ENCODE measurements at places on chromosomes 1 and 21.

GRCh38 chr1:30708361-30708728, 15.0 kb downstream of the MATN1 start:
- DNase-seq, result no peak

DNA sequence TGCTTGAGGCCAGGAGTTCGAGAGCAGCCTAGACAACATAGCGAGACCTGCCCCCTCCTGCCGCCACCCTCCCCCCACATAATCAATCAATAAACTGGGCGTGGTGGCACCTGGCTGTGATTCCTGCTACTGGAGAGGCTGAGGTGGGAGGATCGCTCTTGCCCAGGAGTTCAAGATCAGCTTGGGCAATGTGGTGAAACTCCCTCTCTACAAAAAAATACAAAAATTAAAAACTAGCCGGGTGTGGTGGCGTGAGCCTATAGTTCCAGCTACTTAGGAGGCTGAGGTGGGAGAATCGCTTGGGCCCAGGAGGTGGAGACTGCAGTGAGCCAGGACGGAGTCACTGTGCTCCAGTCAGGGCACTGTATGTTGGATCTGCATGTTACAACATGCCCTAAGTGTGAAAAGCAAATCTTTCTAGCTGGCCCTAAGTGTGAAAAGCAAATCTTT, 7.0 kb upstream of the MDM4 start:
- no peak for DNase-seq

GRCh38 chr1:42935313-42935895, 23.3 kb downstream of the SLC2A1 start:
- DNase-seq, result no peak

DNA sequence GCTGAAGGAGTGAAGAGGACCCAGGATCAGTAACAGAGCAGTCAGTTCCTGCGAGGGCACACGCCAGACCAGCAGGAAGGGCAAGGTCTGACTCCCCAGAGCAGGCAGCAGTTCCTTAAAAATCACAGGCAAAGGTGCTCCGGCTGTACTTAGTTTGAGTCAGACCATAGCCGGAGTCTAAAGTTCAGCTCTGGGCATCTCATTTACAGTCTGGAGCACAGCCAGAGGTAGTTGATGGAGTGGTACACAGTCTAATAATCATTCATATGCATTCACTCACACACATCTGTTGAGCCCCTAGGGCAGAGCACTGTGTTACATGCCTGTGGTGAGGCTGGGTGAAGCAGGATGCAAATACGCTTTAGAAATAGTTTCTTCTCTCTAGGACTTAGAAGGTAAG, 7.3 kb upstream of the AMIGO1 start:
- DNase-seq, result no peak

DNA sequence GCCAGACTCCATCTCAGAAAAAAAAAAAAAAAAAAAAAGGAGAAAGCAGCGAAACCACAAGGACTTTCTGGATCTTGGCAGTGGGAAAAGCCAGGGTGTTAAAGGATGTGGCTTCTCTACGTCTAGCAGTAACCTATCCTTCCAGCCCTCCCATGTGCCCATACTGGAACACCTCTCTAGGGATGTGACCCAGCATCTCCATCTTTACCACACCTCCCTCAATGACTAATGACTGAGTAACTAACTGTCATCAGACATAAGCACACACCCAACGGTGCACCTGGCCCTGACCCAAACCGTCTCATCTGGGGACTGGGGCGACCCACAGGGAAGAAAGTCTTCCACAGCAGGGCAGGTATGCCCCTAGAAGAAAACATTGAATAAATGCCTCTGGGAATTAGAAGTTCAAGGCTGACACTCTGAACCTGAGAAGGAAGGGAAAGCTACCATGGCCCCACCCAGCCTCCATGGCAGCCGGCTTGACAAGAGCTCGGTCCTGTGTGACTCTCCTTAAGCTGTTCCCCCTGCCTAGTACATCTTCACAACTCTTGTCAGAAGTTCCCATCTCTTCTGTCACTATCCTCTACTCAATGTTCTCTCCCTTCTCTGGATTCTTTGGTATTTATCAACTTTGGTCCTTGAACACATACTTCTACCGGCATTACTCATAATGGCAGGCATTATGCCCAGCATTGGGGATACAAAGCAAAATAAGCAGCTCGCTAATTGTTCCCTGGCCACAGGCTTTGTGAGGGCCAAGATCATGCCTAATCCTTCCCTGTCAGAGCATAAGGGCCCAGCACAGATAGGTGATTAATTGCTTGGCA, 14.8 kb upstream of the PAQR6 start:
- DNase-seq, result peak; percentile 91

GRCh38 chr21:36403713-36404112, 18.5 kb downstream of the CHAF1B start:
- DNase-seq, result no peak

- DNase-seq, result no peak
These were observed 12.0 kb upstream of the BGLAP start for GRCh38 chr1:156229809-156230472.

GRCh38 chr1:86912281-86912900, 1.5 kb downstream of the SELENOF start:
- DNase-seq, result no peak

DNA sequence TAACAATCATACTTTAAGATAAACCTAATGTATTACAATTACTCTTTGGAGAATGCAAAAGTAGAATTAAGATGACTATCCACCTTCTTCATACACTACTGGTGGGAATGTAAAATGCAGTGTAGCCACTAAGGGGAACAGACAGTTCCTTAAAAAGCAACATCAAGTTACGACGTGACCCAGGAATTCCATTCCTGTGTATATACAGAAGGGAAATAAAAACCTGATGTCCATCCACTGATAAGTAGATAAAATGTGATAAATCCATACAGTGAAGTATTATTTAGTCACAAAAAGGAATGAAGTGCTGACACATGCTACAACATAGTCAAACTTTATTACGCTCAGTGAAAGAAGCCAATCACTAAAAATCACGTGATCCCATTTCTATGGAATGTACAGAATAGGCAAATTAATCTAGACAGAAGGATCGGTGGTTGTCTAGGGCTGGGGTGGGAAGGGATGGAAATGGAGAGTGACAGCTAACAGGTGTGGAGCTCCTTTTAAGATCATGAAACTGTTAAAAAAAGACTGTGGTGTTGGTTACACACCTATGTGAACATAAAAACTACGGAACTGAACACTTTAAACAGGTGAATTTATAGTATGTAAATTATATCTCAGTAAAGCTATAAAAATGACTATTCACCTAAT, 42.1 kb downstream of the NRIP1 start:
- no peak for DNase-seq

DNA sequence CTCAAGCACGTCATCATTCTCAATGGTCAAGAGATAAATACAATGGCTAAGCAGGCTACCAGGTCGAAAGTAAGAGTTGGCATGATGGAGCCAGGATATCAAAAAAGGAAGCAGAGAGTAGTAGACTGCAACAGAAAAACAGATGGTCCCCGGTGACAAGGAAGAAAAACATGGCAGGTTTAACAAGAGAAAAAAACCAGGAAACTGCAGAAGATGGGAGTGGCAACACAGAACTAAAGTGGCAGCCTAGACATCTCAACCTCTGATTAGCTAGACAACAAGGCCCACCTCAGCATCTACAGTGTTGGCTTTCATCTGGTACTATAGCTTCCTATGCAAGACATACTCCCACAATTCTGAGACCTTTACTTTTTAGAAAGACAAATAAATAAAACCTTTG, 3.1 kb downstream of the UBR4 start:
- DNase-seq, result no peak

DNA sequence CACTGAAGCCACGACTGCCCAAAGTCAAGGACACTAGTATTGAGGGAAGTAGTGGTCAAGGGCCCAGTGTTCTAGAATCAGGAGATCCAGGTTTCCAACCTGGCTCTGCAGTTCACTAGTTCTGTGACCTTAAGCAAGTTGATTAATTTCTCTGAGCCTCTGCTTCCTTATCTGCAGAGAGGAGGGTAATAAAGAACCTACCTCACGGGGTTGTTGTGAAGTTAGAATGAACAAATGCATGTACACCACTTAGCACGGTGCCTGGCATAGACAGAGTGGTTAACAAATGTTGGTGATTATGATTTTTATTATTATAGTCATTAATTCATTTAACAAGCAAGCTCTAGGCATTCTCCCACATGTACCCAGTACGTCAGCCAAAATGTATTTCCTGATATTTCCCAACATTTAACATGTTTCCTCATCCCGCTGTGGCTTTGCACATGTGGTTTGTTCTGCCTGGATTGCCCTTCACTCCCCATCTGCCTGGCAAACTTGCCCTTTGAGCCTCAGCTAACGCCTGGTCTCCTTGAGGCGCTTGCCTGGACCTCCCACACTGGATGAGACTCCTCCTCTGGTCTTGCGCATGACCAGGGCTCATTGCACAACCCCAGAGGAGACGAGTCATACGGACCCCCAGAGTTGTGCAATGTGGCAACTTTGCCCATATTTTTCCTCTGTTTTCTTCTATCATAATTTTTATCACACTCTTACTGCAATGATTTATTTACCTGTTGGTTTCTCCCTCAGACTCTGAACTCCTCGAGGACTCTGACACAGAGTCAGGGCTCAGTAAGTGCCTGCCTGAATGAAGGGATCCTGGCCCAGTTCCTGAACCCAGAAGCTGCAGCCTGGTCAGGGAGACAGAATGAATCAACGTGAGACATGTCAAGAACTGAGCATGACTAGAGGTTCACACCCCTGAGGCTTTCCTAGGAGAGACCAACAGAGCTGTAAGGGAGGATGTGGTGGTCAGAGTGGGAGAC, 20.7 kb upstream of the MFSD2A start:
- peak; percentile 98 for DNase-seq

GRCh38 chr1:184867866-184868689, 106.2 kb downstream of the NIBAN1 start:
- DNase-seq, result no peak

DNA sequence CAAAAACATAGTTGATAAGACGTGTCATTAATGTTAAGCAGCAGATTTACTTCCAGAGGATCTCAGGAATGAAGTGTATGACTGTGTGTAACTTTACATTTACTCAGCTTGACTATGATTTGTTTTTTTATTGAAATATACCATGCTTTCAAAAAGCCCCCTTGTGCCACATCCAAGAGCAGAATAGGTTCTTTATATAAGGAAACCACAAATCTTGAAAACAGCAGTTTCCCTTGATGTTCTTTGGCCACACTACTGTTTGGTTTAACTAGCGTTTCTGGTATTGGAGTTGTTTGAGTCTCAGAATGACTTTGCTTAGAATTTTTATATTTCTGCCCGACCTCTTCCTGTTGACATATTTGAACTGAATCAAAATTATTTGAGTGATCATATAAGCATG, 25.0 kb downstream of the LRRC8C start:
- DNase-seq, result no peak
